Spinal cord (tissue), 10 donors: ENCODE measurements at places on chromosomes 7 and 10. TPM values are rescaled to one million over a fixed set of nuclear protein-coding genes. Genes with fewer than 3 reads are reported as not detected.

WNT8B gene
- 0.10 TPM for total RNA-seq

DRGX gene
- total RNA-seq: 3.4 TPM

UBTD1 gene
- 11.3 TPM for total RNA-seq

CC2D2B gene
- total RNA-seq: 3.0 TPM

ENTPD1 gene
- total RNA-seq: 39.6 TPM
